ENCODE measurements at places on chromosomes 4 and X.

GRCh38 chr4:110344165-110344564, 131.8 kb upstream of the ENPEP start:
- no peak for DNase-seq

DNA sequence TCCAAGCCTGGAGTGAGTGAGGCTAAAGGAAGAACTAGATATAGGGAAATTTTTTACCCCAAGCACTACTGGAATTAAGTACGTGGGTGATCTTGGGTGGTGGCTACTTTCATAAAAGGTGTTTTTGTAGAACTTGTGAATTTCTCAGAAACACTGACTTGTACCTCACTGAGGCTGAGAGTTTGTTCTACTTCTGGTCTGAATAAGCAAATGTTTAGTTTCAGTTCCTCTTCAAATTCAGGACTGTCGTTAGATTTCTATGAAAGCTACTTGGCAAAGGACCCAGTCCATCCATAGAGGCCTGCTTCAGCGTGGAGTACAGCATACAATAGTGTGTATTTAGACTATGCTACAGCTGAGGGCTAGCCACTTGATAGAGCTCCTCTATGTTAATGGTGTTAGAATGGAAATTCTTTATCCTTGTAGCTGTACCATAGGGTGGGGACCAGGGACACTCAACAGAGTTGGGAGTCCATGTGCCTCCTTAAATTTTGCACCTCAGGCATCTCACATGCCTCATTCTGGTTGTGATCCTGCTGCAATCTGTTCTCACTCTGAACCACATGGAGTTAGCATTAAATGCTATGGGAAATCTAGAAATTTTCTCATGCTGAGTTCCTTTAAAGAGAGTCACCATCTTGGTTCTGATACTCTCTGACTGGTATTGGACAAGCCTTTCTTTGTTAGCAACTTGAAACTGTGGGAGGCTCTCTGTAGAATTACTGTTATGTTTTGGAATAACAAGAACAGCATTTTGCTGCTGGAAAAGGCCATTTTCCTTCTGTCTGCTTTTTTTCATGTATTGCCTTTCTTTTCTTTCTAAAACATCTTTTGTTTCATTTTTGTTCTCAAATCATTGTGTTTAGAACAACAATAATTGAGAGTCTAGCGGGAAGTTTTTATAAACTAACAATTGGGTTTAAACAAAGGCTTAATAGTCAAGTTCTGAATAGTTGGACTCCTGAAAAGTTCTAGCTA, 86.8 kb downstream of the PDGFRA start:
- DNase-seq, result peak; percentile 43

DNA sequence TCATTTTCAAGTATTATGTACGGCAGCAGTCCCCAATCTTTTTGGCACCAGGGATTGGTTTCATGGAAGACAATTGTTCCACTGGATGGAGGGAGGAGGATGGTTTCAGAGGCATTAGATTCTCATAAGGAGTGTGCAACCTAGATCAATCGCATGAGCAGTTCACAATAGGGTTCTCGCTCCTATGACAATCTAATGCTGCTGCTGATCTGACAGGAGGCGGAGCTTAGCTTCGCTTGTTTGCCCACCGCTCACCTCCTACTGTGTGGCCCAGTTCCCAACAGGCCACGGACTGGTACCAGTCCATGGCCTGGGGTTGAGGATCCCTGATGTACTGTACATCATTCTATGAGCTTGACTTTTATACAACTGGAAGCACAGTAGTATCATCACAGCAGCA, 48.4 kb downstream of the SMIM20 start:
- DNase-seq, result no peak

DNA sequence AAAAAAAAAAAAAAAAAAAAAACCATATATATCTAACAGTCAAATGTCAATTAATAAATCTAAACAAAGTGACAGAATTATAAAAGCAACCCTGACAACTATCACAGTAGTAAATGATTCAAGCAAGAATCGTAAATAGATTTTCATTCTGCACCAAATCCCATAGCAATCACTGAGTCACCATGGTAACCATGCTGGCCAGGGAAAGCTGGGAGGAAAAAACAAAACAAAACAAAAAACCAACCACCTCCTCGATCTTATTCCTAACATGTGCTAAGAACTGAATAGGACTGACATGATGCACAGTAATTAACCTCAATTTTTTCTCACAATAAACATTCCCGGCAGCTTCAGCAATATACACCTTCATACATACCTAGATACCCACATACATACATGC, 30.6 kb upstream of the RAB40A start:
- DNase-seq, result no peak

DNA sequence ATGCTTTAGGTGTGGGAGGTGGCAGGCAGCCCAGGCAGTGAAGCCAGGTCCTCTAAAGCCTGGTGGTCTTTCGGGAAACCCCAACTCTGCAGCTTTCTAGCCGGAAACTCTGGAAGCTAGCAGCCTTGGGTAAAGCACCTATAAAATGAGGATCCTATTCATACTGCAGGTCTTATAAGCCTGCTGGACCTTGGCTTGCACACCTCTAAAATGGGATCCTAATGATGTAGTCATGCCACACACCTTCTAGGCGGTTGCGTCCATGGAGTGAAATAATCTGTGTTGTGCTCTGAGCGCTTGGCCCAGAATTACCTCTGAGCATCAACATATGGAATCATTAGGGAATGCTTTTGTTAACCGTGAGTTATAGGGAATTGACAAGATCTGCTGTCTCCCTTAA, 36.0 kb upstream of the STS start:
- no peak for DNase-seq

GRCh38 chr4:75172551-75172950, 239.6 kb downstream of the PARM1 start:
- peak; percentile 20 for DNase-seq

GRCh38 chr4:68912807-68913206, 38.8 kb downstream of the UGT2A3 start:
- no peak for DNase-seq

DNA sequence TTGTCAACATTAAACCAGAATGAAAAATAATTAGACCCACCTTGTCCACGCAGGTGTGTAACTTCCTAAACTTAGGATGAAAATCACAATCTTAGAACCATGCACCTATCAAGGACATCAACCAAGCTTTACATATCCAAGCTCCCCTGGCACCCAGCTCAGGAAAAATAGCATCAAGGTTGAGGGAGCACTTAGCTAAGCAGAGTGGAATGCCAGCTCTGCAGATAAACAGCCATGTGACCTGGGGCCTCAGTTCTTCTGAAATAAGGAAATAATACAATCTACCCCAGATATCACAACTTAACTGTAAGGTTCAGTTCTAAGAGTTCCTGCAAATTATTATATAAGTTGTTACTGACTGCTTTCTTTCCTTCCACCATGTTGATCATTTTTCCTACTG, 64.7 kb downstream of the DHX15 start:
- no peak for DNase-seq

GRCh38 chrX:97700547-97700946, 816.8 kb downstream of the RPA4 start:
- no peak for DNase-seq

DNA sequence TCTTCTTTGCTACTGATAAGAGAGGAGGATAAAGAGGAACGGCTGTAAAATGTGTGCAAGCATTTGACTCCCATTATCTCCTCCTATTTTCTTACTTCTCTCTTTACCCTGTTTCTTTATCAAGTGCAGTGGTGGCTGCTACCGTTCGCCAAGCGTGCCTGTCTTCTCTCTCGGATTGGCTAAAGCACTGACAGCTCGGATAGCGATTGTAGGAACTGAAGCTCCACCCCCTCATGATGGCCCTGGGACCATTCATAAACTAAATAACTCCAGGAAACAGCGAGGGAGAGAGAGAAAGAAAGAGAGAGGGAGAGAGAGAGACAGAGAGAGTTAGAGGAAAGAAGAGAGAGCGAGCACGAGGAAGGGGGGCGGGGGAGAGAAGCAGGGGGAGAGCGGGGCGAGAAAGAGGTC, 305 bp upstream of the MAB21L2 start:
- DNase-seq, result no peak

DNA sequence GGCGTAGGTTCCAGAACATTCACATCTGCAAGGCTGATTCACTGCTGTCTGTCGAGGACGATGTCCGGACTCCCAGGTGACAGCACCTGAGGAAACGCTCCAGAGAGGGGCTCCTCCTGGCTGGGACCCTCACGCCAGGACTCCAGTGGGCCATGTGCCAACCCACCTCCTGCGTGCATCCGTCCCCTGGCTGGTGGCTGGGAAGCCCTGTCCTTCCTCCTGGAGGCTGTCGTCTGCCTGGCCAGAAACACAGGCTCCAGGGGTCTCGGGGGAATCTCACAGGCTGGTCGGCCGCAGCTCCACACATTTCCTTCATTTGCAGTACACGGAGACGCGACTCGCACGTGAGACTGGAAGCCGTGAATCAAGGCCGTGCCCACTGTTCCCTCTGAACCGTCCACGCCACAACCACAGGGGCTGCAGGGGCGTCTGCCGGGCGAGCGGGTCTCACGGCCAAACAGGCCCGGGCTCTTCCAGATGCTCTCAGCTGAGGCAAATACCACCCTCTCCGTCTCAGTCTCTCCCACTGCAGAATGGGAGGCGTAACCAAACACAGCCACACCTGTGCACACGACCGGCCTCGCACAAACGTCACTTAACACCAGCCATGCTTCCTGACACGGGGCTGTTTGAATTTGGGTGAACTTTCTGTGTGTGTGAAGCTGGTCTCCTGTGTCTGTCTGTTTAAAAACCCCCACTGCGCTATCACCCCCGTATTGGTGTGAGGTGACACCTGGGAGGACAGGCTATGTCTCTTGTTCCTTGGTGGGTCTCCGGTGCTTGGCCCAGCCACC, 38.7 kb upstream of the MXD4 start:
- no peak for DNase-seq

DNA sequence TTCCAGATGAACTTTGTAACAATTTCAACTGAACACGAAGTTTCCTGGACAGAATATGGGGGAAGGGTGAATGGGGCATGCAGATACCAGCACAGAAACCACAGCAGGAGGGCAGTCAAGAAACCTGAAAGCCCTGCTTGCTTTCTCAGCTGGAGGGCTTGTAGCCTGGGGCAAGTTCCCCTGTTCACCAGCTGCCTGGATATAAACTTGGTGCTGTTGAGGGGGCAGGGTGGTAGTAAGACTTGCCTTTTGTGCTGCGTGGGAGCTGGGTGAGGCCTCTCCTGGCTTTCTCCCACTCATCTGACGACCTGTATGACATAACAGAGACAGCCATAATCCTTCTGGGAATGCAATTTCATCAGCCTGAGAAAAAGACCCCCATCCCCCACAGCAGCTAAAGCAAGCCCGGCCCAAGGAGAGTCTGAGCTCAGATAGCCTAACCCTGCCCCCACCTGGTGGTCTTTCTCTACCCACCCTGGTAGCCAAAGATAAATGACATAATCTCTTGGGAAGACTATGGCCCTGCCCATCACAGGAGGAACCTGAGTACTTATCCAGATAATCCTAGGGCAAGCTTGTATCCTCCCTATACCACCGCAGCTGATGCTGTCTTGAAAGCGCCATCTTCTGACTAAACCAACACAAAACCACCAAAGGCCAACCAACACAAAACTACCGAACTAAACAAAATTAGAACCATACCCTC, 234.3 kb downstream of the LAS1L start:
- no peak for DNase-seq

DNA sequence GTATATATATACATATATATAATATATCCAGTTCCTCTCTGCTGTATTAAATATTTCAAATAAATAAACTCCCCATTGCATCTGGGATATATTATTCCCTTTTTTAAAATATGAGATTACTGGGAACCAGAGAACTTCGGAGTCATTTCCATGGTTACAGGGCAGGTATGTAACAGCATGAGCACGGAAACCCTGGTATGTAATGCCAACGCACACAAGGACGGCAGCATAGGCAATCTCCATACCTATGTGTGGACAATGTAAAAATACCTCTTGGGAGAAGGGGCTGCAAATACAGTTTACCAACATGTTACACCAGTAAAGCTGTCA, 62.8 kb downstream of the NUDT10 start:
- no peak for DNase-seq

- peak; percentile 30 for DNase-seq
Measured at GRCh38 chrX:9885150-9885549, 82.0 kb upstream of the CLDN34 start.

DNA sequence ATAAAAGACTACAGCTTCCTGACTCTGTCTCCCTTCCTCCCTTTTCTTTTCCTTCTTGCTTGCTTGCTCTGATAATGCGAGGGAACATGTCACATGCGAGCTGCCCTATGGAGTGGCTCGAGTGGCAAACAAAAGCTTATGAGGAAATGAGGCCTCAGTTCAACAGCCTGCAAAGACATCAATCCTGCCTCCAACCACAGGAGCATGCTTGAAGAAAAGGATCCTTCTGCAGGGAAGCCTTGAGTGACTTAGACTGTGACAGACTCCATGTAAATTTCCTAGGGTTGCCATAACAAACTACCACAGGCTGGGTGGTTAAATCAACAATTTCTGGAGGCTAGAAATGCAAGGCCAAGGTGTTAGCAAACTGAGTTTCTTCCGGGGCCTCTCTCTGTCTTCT, 152.5 kb downstream of the NR3C2 start:
- DNase-seq, result no peak

- no peak for DNase-seq
Measured at GRCh38 chr4:4677556-4678522, 136.0 kb upstream of the STX18 start.

GRCh38 chr4:92232566-92232965, 71.2 kb upstream of the GRID2 start:
- no peak for DNase-seq

- no peak for DNase-seq
Measured at GRCh38 chrX:96449191-96449590, 235.5 kb upstream of the DIAPH2 start.

DNA sequence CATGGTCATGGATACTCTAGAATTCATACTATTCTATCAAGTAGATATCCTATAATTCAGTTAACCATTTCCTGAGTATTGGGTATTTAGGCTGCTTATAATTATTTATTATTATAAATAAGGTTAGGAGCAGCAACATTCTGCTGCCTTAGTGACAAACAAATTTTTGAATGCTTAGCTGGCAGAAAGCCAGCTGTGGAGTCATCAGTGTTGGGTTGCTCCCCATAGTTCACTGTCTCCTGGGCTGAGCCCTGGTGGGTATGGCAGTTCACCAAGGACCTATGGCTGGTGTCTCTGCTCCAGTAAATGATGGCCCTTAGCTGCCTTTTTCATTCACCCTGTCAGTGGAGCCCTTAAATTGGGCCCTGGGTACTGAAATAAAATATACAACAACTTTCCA, 61.8 kb downstream of the SMARCA5 start:
- DNase-seq, result no peak

DNA sequence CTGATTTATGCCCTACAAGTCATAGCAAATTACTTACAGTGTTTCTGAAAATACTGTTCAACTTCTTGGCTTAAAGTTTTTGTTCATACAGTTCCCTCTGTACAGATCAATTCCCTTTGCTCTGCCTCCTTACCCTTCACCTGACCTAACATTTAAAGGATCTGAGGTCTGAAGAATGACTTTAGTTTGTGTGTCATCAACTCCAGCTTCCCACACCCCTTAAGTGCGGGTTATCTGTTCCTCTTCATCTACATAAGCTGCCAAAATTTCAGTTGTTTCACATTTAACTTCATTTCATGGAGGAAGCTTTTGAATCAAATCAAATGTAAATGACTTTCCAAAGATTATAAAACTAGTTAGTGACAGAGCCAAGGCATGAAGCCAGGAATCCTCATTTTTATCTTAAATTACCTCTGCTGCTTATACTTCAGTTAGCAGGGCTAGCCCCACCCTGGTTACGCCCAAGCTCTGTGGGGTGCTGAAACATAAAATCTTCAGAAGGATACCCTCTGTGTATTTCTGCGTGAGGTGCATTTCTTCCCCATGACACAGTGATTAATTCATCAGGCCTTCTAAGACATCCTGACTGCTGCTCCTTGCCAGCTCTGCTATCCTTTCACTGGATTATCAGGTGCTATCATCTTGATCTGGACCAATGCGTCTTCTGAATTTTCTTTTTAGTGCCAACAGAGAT, 16.5 kb downstream of the CXCL1 start:
- DNase-seq, result no peak

All from GM18507 (cell line).